ENCODE measurements at places on chromosomes 2 and 18.
A peak's percentile ranks its signal among the peaks of the same experiment; 100 is the strongest.

DNA sequence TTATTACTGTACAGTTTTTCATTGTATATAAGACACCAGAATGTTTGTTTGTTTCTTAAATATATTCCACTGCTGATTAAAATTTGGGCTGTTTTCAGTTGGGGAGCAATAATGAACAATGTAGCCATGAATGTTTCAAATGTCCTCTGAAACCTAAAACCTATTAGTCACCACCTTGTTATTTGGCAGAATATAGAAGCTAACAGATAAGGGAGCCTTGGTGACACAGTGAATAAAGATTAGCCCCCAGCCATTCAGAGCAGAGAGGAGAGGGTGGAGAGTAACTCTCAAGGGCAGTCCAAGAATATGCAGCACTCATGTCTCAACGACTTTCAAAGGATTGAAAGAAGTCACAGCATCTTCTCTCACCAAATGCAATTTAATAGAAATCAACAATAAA is 43.1 kb upstream of the ATP8B1 start:
- peak; percentile 69 for DNase-seq

DNA sequence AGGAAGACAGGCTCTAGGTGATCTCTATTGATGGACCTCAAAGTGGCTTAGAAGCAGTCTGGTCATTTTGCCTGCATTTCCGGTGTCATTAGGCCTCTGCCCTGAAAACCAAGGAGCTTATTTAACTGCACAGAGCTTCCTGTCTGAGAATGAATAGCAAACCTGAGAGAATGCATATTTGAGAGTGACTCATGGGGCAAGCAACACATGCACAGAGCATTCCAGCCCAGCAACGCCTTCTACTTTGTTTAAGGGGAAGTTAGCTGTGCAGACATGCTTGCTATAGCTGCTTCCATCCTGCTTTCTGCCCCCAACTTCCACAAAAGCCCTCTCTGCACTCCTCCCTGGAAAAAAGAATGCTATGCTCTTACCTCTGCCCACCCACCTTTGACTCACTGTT is 232.8 kb downstream of the GRB14 start:
- peak; percentile 96 for DNase-seq

DNA sequence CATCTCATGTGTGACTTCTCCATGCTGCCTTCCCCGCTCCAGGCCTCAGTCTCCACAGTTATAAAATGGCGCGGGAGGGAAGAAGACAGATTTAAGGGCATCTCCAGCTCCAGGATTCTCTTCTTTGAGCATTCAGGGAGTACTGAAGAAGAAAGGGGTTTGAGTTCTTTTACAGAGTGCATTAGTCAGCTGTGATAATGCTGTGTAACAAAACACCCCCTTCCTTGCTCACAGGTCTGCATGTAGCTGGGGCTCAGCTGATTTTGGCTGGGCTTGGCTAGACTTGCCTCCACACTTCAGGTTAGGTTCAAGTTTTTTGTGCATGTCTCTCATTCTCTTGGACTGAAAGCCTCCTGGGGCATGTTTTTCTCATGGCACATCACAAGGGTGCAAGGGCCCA is 8.0 kb upstream of the SLC66A3 start:
- no peak for DNase-seq

GRCh38 chr2:9268301-9269080 is 61.9 kb downstream of the ASAP2 start:
- no peak for DNase-seq

GRCh38 chr2:26649322-26649721 is 8.2 kb upstream of the CIB4 start:
- DNase-seq = no peak

Measured in fibroblast of lung (primary cell).